ENCODE measurements at places on chromosomes 7 and 10. TPM values are rescaled to one million over a fixed set of nuclear protein-coding genes. Genes with fewer than 3 reads are reported as not detected.

BAMBI gene
- total RNA-seq, result 8.1 TPM

EFCAB10 gene
- total RNA-seq, result not detected

ANKRD22 gene
- total RNA-seq, result not detected

FGF8 gene
- not detected for total RNA-seq

PMPCB gene
- 51.3 TPM for total RNA-seq

PSMC2 gene
- 114 TPM for total RNA-seq

PHKG1 gene
- total RNA-seq, result 0.50 TPM

KMT2E gene
- 77.0 TPM for total RNA-seq
